ENCODE measurements at places on chromosomes 6 and 20. TPM values are rescaled to one million over a fixed set of nuclear protein-coding genes. Genes with fewer than 3 reads are reported as not detected.

DNA sequence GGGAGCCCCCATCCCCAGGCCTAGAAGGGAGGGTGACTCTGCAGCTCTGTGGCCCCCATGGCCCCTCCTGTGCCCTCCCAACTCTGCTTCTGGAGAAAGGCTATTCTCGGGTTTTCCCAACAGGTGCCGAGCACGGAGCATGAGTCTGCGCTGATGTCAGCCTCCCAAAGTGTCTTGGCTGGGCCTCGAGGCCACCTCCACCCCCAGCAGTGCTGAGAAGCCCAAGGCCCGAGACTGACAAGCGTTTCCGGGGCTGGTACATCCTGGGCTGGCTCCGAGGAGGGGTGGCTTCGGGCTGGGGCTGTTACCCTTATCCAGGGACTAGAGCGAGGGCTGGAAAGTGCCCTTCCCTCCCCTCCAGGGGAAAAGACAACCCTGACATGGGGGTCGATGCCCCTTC lies 60.2 kb upstream of the GATA5 start:
- no peak for DNase-seq

- DNase-seq = no peak
These were observed 13.3 kb downstream of the GRM4 start for GRCh38 chr6:34132486-34133185.

- peak; percentile 91 for DNase-seq
These were observed 1.1 kb upstream of the JARID2 start for GRCh38 chr6:15244620-15245360.

- DNase-seq = no peak
These were observed 175.4 kb downstream of the SIM1 start for GRCh38 chr6:100289285-100289684.

- no peak for DNase-seq
These were observed 152.9 kb upstream of the RUNX2 start for GRCh38 chr6:45175272-45175671.

GRCh38 chr6:25972128-25972527 lies 9.5 kb downstream of the TRIM38 start:
- DNase-seq = peak; percentile 63

DNA sequence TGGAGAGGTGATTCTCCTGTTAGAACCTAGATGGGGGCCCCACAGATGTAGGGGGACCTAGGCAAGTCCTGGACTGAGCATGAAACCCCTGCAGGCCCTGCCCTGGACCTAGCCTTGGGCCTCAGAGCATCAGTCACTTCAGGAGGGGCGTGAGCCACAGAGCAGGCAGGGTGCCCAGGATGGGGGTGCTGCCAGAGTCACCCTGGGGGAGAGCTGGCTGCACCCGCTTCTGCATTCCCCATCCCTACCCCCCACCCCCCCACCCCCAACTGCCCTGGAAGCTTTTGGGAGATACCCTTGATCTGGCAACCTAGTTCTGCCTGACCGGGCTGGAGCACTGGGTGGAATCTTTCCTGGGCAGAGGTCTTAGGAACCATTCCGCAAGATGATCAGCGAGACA lies 125.6 kb downstream of the GRM4 start:
- DNase-seq = no peak

DNA sequence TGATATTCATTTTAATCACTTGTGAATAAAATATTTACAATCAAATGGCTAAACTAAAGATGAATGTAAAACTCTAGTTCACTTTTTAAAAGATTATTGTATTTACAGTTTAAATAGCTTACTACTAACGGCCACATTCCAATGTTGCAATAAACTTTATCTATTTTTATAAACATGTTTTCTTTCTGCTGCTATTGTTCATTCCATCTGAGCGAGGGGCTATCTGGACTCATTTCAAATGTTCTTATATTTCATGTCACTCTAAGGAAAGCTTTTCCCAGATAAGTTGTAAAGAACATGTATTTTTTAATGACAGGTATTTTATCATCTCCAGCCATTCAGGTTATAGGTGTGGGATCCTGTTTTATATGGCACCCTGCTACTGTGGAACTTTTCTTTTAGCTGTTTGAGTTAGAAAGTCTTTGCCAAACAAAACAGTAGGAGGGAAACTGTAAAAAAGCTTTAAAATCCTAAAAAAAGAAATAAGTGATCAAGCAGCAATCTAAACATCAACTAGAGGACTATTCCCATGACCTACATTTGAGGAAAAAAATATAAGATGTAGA lies 42.5 kb downstream of the HMGCLL1 start:
- DNase-seq = no peak

DNA sequence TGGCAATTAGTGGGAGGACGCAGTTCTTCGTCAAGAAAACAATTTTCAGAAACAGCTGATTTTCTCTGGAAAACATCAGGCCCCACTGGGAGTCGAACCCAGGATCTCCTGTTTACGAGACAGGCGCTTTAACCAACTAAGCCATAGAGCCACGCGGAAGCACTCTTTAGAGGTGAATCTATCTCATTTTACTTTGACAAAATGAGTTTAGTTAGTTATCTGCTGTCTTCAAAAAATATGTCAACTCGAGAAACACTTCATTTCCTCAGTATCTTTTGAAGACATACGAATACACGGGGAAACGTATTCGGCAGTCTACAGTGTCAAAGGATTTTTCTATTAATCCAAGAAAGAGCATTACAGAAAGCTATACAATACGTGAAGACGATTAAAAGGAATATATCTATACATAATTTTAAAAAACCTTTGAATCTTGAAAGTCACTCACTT lies 26.7 kb downstream of the GPX6 start:
- no peak for DNase-seq

DNA sequence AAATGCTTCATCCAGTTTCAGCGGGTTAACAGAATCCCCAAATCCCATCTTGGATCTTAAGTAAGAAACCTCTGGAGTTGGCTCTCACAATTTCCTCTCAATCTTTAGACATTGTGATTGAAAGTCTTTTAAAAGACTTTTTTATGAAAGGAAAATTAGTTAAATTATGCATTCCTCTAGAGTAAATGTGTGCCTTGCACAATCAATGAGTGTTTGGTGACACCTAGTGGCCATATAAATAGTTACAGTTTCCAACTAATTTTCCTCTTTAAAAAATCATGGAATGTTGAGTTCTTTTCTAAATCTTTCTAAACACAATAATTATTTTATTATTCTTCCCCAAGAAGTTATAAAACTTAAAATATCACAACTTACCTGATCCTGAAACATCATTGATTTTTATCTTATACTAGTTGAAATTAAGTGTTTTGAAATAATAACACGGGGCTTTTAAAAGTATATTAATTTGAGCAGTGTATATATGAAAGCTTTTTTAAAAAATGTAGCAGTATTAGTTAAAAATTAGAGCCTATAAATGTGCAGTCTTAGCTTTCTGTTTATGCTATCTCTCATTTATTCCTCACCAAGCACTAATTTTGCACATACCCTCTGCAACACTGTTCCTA lies 66.4 kb downstream of the PKHD1 start:
- no peak for DNase-seq

- no peak for DNase-seq
These were observed 68.2 kb upstream of the FUCA2 start for GRCh38 chr6:143579703-143580102.

GRCh38 chr6:113432521-113433334 lies 424.4 kb upstream of the MARCKS start:
- peak; percentile 52 for DNase-seq

- DNase-seq = no peak
These were observed 43.4 kb upstream of the SUPT3H start for GRCh38 chr6:45420909-45421708.

DNA sequence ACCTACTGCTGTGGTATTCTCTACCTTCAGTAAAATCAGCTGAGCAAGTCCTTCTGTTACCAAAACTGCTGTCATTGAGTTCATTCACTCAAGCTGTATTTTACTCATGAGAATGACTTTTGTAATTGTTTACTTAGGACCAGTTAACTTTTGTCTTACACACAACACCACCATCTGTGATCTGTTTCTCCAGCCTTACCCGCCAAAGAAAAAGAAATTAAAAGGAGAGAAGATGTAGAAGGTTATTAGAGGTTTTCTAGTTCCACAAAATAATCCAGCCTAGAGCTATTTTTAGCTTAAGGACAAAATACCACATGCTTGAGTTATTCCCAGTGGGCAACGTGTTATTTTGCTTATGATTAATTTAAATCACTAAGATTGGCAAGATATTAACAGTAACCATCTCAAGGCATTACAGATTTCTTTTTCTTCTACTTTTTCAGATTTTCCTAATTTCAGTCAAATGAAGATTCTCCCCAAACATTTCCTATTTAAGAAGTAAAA lies 38.2 kb downstream of the FAM8A1 start:
- no peak for DNase-seq

- DNase-seq = no peak
These were observed 134.9 kb downstream of the UST start for GRCh38 chr6:148881593-148882311.

- no peak for DNase-seq
These were observed 183.1 kb downstream of the DTNBP1 start for GRCh38 chr6:15479761-15480160.

- no peak for DNase-seq
These were observed 69.8 kb upstream of the SLC35F1 start for GRCh38 chr6:117837261-117837660.

DNA sequence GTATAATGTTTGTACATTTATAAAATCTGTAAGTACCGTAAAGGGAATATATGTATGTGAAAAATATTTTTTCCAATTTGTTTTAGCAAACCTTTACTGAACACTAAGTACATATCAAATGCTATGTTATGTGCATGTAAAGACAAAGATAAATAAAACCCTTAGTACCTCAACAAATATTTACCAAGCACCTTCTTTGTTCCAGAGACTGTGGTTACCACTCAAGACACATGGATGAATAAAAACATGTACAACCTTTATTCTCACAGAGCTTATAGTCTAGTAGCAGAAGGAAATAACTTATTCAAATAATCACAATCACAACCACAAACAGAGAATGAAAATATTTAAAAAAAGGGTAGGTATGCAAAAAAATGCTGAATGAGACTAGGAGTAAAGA lies 17.5 kb downstream of the TMX4 start:
- DNase-seq = no peak

- no peak for DNase-seq
These were observed 43.5 kb downstream of the FAM229B start for GRCh38 chr6:112130878-112131277.

DNA sequence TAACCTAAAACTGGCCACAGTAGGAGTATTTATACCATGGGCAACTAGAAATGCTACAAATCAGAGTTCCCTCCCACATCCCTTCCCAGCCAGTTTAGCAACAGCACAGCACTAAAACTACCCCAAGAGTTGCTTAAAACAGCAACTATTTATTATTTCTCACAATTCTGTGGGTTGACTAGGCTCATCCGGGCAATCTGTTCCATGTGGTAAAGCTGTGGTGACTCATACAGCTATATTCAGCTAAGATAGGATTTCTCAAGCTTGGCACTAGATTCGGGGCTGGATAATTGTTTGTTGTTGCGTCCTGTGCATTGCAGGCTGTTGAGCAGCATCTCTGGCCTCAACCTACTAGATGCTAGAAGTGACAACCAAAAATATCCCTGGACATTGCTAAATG lies 8.6 kb upstream of the HECA start:
- no peak for DNase-seq

DNA sequence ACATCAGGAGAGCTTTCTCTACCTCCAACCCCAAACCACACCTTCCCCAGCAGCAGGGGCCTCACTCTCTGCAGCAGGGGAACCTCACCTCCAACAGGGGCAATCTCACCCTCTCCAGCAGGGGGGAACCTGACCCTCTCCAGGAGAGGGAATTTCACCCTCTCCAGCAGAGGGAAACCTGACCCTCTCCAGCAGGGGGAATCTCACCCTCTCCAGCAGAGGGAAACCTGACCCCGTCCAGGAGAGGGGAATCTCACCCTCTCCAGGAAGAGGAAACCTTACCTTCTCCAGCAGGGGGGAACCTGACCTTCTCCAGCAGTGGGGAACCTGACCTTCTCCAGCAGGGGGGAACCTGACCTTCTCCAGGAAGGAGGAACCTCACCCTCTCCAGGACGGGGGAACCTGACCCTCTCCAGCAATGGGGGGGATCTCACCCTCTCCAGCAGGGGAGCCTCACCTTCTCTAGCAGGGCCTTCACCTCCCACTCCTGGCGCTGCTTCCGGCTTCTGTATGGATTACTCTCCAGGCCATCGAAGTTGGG lies 3.1 kb downstream of the B3GALT4 start:
- no peak for DNase-seq

The MICAL1 gene
- total RNA-seq = 2.4 TPM

The MYCT1 gene
- 3.3 TPM for total RNA-seq

The HSPA1A gene
- 89.1 TPM for total RNA-seq

The CDH4 gene
- not detected for total RNA-seq

The WFDC12 gene
- not detected for total RNA-seq

The OSER1 gene
- total RNA-seq = 11.8 TPM

The MUC22 gene
- not detected for total RNA-seq

All from left lobe of liver (tissue), 2 donors.